ENCODE measurements at places on chromosomes 4 and X.

- ATAC-seq, result no peak
Measured at GRCh38 chr4:133379681-133380438, 230.8 kb downstream of the PCDH10 start.

DNA sequence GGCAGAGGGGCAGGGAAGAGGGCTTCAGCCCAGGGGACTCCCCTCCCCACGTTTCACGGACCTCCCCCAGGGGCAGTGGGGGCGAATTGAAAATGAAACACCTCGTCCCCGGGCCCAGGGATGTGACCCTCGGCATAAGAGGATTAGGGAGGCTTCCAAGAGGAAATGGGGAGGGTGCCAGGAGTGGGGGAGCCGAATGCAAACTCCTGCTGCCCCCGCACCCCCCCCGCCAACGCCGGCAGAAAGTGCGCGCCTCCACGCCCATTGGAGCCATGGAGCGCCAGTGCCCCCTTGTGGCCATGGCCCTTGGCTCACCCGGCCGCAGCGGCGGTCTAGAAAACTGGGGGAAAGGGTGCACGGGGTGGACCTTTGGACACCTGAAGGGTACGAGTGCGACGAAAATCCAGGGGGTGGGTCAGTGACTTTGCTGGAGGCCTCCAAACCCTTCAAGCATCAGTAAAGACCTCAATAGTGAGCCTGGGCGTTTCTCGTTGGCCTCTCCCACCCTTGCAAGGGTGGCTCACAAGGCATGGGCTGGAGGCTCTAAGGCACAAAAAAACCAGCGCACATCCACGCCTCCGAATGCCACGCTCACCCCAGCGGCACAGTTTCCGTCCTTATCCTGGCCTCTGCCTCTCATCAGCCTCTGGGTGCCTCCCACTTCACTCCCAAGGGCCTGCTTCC, 120.8 kb upstream of the PJA1 start:
- ATAC-seq, result peak; percentile 63

- ATAC-seq, result no peak
Measured at GRCh38 chrX:40966213-40966820, 118.9 kb upstream of the USP9X start.

- no peak for ATAC-seq
Measured at GRCh38 chrX:115344885-115345614, 55.5 kb downstream of the LUZP4 start.

GRCh38 chr4:74623041-74623440, 171.3 kb downstream of the BTC start:
- ATAC-seq, result peak; percentile 28

DNA sequence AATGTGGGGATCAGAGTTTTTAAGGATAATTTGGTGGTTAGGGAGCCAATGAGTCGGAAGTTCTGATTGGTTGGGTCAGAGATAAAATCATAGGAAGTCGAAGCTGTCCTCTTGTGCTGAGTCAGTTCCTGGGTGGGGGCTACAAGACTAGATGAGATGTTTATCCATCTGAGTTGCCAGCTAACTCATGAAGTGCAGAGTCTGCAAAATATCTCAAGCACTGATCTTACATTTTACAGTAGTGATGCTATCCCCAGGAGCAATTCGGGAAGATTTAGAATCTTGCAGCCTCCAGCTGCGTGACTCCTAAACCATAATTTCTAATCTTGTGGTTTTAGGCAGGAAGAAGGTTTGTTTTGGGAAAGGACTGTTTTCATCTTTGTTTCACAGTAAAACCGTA, 565.8 kb upstream of the SPANXN1 start:
- ATAC-seq, result no peak

DNA sequence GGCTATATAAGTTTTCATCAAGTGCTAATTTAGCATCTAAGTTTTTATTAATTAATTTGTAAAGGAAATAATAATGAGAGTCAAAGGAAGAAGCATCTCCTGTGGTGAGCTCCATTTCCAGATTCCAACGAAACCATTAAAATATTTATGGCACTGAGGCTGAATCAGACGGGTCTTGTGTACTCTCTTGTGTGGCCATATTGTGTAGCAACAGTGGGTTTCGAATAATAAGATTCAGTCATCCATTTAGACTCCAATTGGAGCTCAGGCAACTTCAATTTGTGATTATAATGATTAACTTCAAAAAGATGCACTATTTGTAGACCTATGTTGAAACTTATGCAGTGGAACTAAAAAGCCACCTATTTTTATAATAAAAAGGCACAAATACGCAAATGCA, 82.4 kb downstream of the SNCA start:
- no peak for ATAC-seq

DNA sequence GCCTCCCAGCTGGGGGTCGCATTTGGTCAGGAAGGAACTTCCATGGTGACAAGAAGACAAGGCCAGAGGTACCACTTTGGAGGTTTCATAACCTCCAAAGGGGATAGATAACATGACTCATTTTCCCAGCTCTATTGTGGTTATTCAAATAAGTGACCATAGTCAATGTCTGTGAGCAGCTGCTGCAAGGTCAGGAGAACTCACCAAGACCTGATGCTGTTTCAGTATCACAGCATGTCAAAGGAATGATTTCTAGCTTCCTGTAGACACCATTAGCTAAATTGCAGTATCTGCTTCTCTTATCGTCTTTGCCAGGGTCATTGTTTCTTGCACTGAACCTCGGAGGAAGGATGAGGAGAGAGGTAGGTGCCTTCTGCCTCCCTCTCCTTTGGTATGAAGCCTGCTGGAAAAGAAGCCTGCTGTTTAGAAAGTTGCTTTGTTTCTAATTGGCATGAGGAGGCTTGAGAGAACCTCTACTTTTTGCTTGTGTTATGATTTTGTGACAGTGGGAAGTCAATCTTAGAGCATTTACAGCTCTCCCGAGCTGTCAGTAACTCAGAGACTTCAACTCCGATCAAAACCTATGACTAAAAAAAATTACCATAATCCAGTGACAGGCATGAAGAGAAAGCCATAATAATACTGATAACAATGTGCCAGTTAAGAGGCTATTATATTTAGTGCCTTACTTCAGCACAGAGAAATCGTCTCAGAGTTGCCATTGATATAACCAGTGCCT, 38.0 kb upstream of the GATB start:
- no peak for ATAC-seq

- no peak for ATAC-seq
Measured at GRCh38 chr4:154466336-154466735, 25.3 kb downstream of the DCHS2 start.

DNA sequence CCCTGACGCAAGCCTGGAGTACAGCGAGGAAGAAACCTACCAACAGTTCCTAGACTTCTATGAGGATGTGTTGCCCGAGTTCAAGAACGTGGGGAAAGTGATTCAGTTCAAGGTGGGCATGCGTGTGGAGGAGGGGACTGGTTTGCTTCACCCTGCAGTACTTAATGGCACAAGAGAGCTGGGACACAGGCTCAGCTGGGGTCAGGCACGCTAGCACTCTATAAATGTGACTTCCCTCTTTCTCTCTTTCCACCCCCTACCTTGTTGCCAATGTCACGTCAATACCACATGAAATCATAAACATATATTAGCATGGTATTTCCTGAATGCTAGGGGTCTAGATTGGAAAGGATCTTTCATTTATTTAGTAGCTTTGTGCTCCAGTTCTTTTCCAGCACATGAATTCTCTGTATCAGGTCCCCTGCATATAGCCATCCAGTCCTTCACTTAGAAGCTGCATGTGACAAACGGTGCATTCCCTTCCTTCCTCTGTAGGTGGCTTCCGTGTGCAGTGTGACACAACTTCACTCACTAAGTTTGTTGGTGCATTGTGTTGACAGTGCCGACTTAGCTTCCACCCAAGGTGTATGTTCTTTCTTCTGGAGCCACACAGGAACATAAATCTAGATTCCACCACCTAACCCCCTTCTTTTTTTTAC, 25.6 kb downstream of the ZRSR2 start:
- ATAC-seq, result peak; percentile 71

- ATAC-seq, result no peak
Measured at GRCh38 chr4:85672959-85673358, 198.0 kb downstream of the ARHGAP24 start.

- ATAC-seq, result no peak
Measured at GRCh38 chr4:185847352-185848097, 35.5 kb upstream of the SORBS2 start.

DNA sequence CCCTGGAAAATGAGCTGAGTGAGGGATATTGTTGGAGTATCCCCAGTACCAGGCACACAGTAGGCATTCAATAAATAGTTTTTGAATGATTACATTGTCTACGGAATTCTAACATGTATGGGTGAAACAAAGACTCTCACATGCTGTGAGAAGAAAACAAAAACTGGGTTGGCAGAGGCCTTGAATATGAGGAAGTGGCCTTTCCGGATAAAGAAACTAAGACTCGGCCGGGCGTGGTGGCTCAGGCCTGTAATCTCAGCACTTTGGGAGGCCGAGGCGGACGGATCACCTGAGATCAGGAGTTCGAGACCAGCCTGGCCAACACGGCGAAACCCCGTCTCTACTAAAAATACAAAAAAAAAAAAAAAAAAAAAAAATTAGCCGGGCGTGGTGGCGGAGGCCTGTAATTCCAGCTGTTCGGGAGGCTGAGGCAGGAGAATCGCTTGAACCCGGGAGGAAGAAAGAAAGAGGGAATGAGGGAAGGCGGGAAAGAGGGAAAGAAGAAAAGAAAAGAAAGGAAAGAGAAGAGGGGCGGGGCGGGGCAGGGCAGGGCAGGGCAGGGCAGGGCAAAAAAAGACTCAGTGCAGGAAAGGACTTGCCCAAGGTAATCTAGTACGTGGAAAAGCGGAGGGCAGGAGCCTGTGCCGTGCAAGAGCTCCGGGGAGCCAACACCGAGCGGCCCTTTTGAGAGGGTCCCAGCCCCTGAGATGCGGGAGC, 689 bp upstream of the TMA16 start:
- peak; percentile 50 for ATAC-seq

DNA sequence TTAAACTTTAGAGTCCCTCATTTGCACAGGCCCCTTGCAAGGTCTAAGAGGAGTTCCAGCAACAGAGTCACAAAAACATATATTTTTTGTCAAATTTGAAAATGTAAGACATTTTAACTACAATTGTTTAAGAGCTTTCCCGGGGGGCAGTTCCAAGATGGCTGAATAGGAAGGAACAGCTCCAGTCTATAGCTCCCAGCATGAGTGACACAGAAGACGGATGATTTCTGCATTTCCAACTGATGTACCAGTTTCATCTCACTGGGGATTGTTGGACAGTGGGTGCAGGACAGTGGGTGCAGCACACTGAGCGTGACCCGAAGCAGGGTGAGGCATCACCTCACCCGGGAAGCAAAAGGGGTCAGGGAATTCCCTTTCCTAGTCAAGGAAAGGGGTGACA, 71.4 kb upstream of the NMU start:
- no peak for ATAC-seq

- no peak for ATAC-seq
Measured at GRCh38 chrX:72368796-72369195, 63.1 kb upstream of the CITED1 start.

GRCh38 chrX:112048707-112049106, 33.9 kb downstream of the TRPC5 start:
- ATAC-seq, result no peak

- no peak for ATAC-seq
Measured at GRCh38 chr4:156084373-156084772, 130.7 kb upstream of the CTSO start.

GRCh38 chrX:2917767-2918166, 11.4 kb downstream of the ARSD start:
- ATAC-seq, result no peak

GRCh38 chrX:51494409-51494808, 2.0 kb downstream of the NUDT11 start:
- ATAC-seq, result no peak

GRCh38 chr4:146511381-146511780, 10.4 kb downstream of the SLC10A7 start:
- ATAC-seq, result no peak

- ATAC-seq, result no peak
Measured at GRCh38 chr4:65893957-65894755, 223.9 kb upstream of the EPHA5 start.

DNA sequence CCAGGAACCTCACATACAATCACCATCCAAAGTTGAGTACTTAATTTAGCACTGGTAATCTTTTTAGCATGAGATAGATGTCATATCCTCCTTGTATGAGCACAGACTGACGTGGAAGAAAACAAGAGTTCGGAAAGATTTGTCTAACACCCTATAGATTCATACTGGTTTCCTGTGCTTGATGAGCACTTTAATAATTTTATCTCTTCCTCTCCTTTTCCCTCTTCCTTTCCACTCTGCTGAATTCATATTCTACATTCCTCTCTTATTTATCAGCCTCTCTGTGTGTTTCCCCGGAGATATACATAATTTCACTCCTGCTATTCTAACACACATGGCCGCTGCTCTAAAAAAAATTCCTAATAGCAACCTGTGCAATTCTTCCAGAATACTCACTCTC, 273.9 kb downstream of the AFF2 start:
- ATAC-seq, result no peak

GRCh38 chrX:16678689-16679088, 28.7 kb downstream of the S100G start:
- ATAC-seq, result no peak

- ATAC-seq, result no peak
Measured at GRCh38 chr4:145716200-145716599, 36.3 kb downstream of the C4orf51 start.

DNA sequence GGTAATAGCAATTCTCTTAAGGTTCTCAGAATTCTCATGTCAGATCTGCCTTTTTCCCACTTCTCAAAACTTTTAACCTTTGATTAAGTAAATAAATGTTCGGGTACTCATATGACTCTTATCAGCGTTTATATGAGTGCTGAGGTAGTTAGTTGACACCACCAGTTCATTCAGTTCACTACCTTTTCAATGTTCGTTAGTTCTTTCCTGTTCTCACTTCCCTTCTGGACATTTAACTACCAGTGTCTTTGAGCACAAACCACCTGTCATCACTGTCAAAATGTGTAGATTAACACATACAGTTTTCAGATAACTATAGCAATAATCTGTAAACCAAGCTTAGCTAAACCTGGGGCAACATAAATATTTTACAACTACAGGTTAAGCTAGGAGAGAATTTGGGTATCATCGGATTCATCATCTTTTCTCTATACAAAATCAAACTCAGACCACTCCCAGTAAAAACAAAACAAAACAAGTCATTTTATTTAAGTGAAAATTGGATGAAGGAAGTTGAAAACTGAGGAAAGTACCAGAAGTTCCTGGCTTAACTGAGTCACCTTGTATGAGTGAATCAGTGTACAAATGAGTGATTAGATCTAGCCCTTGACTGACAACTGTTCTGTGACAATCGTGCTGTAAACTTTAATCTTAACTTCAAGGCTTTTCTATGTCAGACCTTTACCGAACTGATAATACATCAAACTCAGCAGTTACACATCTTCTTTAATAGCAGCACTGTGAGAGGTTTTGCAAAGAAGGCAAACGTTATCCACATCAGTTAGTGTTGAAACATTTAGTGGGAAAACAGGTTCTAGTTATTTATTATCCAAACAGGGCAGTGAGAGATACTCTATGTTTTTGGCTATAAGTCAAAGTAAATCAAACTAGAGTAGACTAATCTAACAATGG, 41.9 kb downstream of the ARHGEF38 start:
- peak; percentile 91 for ATAC-seq

DNA sequence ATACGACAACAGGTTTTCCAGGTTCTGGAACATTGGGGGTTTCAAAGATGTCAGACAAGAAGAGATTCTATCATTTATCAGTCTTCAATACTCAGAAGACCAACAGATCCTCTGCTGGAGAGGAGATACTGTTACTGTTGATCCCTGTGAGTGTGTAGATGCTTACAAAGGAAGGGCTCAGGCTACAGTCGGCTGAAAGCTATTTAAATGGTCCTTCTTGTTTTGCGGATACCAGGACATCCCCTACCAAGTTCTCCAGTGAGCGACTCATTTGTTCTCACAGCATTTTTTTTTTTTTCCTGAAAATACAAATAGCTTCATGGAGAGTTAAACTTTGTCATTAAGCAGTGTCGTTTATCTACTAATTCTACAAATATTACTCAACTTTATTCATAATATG, 201.6 kb downstream of the CAMK2D start:
- no peak for ATAC-seq

- ATAC-seq, result peak; percentile 95
Measured at GRCh38 chr4:52038103-52038912, at the start of gene SGCB. SGCB (minus strand) TSS chr4:52038299; CDS start chr4:52038259, 40 bp downstream.

Data from activated T-helper 17 cell treated with anti-CD3 and anti-CD28 coated beads, Interleukin-2, amount 50 U/mL, for 72 hours (primary cell).